Hematopoietic multipotent progenitor cell (in vitro differentiated cells): ENCODE measurements at places on chromosomes 1 and 21. TPM values are rescaled to one million over a fixed set of nuclear protein-coding genes. Genes with fewer than 3 reads are reported as not detected.

DNA sequence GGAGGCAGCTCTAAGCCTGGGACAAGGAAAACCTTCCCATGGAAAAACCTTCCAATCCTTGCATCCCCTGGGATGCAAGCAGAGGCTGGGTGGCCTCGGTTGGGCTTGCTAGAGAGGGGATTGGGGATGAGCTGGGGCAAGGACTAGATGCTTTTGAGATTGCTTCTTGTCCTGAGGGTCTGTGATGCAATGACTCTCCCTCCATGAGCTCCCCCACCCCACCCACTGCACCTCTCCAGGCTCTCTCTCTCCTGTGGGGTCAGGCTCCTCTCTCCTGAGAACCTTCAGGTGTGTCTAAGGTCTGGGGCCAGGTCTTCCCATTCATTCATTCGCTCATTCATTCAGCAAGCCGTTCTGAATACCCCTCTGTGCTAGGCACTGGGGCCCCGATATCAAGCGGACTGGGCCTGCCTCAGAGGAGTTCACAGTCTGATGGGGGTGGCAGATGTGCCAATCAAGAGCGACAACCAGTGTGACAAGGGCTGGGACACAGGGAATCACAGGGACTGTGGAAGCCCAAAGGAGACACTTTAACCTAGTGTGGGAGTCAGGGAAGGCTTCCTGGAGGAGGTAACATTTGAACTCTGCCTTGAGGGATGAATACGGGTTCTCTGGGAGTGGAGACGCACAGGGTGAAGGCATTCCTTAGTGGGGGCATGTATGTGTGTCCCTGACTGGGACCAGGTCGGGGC is 6.5 kb downstream of the LDLRAD1 start:
- DNase-seq, result no peak

- no peak for DNase-seq
These were observed 35.2 kb downstream of the SLC45A1 start for GRCh38 chr1:8352886-8353785.

GRCh38 chr21:34762786-34763185 is 94.0 kb downstream of the CLIC6 start:
- no peak for DNase-seq

DNA sequence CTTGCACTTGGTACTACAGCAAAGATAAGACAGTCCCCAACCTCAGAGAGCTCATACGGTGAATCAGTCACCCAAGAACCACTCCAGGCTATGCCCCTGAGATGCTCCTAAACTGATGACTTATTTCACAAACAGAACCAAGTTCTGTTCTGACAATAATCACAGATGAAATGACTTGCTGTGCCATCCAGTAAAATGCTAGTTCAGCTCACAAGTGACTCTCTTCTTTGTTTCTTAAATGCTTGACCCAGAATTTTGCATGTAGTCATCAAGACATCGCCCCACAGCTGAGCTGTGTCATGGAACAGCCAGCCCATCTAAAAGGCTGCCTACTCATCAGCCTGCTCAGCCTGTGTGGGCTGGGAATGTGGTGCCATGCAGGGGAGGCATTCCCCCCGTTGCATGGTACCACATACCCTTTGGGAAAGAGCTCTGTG is 6.1 kb upstream of the SLC19A2 start:
- DNase-seq, result no peak

- DNase-seq, result no peak
These were observed 365.6 kb downstream of the DUSP10 start for GRCh38 chr1:221376286-221376685.

The SLAMF1 gene
- total RNA-seq, result under 0.01 TPM

The EDEM3 gene
- 14.3 TPM for total RNA-seq

The NUDT4B gene
- total RNA-seq, result 11.8 TPM
